Midbrain (tissue), 1 donor: ENCODE measurements at places on chromosomes 1 and 21.

GRCh38 chr1:187264995-187265602, 436.4 kb downstream of the PLA2G4A start:
- DNase-seq, result peak; percentile 62

DNA sequence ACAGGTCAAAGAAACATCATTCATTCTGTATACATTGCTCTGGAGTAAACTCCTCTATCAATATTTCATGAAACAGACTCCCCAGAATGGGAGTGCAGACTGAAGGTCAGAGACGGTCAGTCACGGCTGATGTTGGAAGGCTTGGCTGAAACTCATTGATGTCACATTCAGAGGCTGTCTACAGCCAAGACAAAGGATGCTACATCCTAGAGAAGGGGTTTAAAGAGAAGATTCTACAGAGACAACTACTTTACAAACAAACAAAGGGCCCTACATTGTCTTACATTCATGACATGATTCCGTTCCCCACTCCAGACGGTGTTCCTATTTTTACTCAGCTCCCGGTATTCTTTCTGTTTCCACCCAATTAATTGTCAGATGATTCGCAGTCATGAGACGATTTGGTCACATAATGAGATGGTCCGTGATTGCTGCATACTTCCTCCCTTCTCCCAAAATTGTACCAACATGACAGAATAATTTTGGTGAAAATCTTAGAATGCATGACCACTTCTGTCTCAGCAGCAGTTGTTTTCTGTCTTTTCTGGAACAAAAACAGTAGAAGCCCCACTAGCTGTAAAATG, 73.8 kb upstream of the VAV3 start:
- no peak for DNase-seq

DNA sequence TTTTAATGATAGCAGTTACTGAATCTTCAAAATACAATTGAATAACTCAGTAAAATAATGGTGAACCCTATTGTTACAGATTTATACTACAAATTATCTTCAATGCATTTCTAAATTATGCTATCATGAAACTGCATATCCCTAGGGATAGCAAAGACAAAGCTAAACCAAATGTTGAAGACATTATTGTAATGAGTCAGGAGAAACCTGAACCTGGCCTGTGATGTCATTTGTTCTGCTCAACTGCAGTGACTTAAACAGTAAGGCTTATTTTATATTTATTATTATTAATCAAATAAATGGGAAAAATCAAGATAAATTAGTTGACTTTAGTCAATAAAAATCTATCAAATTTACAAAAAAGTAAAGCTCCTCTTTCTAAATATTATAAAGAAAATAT, 100.3 kb downstream of the UCHL5 start:
- no peak for DNase-seq

- no peak for DNase-seq
These were observed 21.6 kb downstream of the ZNF684 start for GRCh38 chr1:40553017-40553416.

DNA sequence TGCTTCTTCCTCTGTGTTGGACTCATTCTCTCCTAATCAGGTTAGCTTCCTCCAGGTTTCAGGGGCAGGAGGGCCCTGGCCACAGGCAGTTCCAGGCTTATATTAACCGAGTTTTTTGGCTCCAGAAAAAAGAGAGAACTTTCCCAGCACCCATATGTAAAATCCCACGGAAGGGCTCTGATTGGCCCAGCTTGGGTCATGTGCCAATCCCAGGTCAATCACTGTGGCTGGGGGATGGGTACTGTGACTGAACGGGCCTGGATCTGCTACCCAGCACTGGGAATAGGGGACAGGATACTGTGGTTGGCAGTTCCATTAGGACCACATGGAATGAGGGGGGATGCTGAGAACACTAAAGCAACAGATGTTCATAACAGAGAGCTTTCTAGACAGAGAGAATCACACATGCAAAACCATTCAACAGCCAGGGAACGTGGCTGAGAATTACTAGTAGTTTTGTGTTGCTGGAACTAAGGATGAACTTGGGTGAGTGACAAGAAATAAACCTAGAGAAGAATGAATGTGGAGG, 51.1 kb upstream of the NEK2 start:
- DNase-seq, result no peak

DNA sequence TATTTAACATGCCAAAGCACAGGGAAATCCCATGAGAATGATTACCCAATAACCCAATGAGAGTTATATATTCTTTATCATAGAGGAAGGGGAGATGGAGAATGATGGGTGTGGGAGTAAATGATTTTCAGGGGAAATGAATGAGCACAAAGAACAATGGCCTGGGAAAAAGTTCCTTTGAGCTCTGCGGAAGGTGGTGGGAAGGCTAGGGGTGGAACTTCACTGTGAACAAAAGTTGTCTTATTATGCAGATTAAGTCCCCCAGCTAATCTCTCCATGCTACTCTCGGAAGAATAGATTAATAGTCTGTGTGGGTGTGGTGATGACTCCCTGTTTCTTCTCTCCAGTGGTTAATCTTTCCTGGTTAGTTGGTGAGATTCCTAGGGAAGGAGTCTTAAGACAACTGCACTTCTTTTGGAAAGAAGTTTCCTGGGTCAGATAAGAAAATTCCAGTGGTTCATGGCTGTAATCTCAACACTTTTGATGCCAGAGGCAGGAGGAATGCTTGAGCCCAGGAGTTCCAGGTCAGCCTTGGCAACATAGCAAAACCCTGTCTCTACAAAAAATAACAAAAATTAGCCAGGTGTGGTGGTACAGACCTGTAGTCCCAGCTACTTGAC, 71.6 kb downstream of the DNTTIP2 start:
- DNase-seq, result no peak

GRCh38 chr1:166882893-166883292, 6.8 kb upstream of the TADA1 start:
- DNase-seq, result no peak

- no peak for DNase-seq
These were observed 129.0 kb upstream of the C1orf21 start for GRCh38 chr1:184257873-184258272.

GRCh38 chr1:168105846-168106245, 30.9 kb downstream of the GPR161 start:
- DNase-seq, result no peak

DNA sequence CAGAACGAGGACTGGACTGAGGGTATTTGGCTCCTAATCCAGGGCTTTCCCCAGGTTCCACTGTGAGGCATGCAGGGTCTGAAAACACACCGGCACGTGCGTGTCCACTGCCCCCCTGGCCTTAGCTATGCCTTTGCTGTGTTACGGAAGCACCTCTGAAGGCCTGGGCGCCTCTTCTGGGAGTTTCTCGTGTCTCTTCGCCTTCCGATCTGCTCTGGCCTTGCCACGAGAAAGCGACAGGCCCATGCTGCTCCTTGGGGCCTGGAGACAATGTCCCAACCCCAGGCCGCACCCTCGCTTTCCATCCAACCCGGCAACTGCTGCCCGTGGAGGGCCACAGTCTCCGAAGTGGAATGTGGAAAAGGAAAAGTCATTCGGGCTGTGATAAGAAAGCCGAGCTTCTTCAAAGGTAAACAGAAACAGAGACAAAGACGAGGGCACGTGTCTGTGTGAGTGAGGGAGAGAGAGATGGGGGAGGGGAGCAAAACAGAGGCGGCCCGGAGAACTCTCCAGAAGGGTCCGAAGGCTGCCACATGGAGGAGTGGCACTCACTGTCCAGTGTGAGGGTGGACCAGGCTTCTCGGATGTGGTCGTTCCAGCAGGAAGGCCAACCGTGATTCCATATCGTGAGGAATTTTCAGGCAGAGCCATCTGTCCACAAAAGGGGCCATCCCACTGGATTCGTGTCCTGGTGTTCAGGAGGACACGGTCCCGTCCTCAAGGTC, 3.4 kb upstream of the UMODL1 start:
- no peak for DNase-seq

DNA sequence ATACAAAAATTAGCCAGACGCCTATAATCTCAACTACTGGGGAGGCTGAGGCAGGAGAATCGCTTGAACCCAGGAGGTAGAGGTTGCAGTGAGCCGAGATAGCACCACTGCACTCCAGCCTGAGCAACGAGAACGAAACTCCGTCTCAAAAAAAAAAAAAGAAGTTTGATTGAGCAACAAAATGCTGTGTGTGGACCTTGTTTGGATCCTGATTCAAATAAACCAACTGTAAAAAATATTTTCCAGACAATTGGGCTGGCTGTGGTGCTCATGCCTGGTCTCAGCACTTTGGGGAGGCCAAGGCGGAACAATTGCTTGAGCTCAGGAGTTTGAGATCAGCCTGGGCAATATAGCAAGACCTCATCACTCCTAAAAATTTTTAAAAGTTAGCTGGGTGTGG, 16.8 kb downstream of the PTAFR start:
- DNase-seq, result no peak

- DNase-seq, result no peak
These were observed 189.8 kb upstream of the DPYD start for GRCh38 chr1:98110674-98111073.

GRCh38 chr1:116904791-116905320, 4.9 kb upstream of the PTGFRN start:
- no peak for DNase-seq

DNA sequence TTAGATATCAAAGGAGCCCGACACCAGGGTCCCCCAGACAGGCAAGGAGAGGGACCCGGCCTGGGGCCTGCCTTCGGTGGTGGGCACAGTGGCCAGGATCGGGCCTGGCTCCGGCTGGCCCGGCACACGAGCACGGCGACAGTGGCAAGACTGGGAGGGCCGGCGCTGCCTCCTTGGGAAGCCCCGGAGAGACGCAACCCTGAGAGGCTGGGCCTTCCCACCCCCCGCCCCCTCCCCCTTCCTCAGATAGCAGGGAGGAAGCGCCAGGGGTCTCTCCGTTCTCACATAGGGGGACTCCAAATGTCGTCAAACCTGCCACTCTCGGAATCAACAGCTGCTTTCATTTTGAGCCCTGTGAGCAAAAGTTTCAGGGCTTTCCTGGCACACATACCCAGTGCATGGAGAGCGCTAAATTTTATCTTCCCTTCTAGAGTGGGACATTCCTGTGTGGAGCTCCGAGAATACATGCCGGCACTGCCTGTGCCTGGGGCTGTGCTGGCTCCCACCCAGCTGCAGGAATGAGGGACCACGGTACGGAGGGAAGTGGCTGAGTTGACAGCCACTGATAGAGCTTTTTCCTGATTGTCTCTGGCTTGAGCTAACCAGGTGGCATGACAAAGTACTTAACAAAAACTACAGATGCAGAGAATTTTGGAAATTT, 62.4 kb downstream of the CD247 start:
- peak; percentile 4 for DNase-seq

GRCh38 chr1:53274541-53275185, 36.3 kb upstream of the MAGOH start:
- no peak for DNase-seq

DNA sequence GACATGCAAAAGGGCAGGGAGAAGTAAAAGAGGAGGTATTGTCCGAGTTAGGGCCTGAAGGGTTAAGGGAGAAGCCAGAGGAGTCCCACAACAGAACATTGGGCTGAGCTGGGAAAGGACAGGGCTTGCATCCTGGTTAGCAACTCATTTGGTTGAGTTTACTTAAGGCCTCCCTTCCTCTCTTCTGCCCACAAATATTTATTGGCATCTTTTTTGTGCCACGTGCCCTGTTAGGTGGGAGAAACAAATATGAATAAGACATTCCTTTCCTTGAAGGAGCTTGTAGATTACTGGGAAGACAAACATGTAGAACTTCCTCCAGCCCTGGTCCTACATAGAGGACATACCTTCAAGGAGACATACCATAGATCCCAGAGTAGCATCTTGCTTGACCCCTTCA, 53.0 kb upstream of the PRELP start:
- DNase-seq, result no peak

DNA sequence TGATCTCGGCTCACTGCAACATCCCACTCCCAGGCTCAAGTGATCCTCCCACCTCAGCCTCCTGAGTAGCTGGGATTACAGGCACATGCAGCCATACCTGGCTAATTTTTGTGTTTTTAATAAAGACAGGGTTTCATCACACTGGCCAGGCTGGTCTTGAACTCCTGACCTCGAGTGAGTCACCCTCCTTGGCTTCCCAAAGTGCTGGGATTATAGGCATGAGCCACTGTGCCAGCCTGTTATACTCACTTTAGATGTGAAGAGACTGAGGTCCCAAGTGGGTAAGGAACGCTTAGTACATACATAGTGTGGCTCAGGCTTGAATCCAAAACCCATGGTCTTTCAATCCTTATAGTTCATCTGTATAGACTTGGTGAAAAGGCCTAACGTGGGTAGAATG, 63.7 kb upstream of the EPS8L3 start:
- no peak for DNase-seq

- DNase-seq, result no peak
These were observed 217.3 kb downstream of the PTPRU start for GRCh38 chr1:29453502-29454240.

DNA sequence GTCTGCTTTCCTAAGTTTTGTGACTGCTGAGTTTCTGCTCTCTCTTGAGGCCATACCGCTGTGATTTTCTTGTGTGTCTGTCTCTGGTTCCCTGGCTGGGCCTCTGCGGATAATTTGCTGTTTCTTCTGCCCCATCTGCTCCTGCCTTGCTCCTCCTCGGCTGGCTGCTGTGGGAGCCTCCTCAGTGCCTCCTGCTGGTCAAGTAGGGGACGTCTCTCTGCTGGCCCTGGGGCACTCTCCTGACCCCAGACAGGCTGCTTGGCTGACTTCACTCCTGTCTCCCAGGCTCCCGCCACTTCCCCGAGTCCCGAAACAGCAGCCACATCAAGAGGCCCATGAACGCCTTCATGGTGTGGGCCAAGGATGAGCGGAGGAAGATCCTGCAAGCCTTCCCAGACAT, 28.5 kb downstream of the ETNK2 start:
- DNase-seq, result no peak

GRCh38 chr21:26495283-26495849, 77.7 kb downstream of the CYYR1 start:
- DNase-seq, result no peak

DNA sequence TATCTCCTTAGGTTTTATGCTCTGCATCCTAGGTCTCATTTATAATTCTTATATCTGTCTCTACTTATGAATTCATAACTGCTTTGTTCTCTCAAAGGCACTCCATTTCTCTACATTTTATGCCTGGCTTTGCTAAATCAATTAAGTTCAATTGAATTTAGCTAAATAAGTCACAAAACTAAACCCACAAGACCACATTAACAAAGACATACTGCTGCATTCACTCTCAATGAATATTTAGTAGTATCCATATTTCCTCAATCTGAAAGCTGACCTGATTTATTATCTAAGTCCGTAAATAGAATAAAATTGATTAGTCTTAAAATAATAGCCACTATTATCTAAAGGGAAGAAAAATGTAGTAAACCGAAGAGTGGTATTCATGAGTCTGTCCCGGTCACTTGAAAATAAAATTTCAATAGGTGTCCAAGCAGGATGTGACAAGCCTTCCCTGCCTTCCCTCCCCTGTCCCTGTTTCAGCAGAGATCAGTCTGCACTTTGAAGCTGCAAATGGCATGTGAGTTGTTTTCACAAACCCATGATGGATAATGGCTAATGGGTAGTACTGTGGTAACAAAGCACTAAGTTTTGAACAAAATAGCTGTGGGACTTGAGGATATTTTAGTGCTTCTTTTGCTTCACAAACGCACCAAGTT, 295.0 kb upstream of the NCAM2 start:
- no peak for DNase-seq
